Activated gamma-delta T cell (primary cell): ENCODE measurements at places on chromosomes 6 and 20.

- no peak for DNase-seq
Measured at GRCh38 chr6:154433477-154434241, 76.8 kb downstream of the CNKSR3 start.

GRCh38 chr6:22804620-22805261 lies 235.4 kb downstream of the HDGFL1 start:
- DNase-seq = no peak

DNA sequence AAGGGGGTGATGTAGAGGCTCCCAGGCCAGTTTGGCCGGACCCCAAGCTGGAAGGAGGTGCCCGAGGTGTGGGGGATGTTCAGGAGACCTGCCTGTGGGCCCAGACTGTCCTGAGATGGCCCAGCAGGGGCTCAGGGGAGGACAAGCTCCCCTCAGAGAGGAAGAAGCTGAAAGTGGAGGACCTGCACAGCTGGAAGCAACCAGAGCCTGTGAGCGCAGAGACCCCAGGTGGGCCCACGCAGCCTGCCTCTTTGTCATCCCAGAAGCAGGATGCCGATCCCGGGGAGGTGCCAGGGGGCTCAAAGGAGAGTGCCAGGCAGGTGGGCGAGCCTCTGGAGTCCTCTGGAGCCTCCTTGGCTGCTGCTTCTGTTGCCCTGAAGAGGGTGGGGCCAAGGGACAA lies 29.7 kb downstream of the ZNF831 start:
- no peak for DNase-seq

GRCh38 chr20:44691424-44692423 lies 23.4 kb upstream of the CCN5 start:
- no peak for DNase-seq

DNA sequence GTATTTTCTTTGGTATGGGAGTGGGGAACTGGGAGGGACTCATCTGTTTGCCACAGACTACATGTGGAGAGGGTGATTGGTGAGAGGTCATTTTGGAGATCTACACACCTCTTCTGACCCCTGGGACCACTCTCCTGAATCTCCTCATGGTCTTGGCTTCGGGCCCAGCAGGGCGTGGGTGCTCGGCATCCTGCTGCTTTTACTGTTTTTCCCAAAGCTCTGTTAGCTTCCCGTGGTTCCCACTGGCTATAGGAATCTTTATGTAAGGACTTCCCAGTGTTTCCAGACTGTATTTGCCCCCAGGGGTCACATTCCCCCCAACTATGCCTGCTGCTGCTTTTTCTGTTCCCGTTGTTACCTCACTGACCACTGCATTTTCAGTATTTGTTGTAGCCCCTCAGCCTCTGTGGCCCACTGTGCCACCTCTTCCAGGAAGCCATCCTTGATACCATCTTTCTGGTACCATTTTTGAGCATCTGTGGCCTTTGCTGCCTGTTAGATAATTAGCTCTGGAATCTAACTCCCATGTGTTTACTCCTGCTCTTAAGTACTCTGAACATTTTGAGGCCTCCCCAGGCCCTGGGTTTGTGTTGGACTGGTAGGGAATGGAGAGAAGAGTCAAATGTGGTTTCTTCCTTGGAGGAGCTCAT lies 14.9 kb downstream of the PLCG1 start:
- DNase-seq = no peak

DNA sequence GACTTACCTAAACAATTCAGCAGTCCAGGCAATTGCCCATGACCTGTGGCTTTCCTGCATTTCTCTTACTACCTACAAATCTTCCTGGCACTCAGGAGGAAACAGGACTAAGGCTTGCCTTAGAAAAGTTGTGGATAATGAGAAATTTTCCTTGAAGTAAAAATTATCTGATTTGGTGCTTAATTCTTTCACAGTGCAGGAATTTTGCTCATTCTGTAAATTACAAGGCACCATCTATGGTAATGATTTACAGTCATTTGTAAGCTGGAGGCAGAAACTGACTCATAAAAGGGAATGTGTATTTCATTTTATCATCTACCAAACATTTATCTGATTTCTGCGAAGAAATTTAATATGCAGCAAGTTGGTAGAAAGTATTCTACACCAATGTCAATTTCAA lies 211.5 kb upstream of the FKBP1C start:
- DNase-seq = no peak

DNA sequence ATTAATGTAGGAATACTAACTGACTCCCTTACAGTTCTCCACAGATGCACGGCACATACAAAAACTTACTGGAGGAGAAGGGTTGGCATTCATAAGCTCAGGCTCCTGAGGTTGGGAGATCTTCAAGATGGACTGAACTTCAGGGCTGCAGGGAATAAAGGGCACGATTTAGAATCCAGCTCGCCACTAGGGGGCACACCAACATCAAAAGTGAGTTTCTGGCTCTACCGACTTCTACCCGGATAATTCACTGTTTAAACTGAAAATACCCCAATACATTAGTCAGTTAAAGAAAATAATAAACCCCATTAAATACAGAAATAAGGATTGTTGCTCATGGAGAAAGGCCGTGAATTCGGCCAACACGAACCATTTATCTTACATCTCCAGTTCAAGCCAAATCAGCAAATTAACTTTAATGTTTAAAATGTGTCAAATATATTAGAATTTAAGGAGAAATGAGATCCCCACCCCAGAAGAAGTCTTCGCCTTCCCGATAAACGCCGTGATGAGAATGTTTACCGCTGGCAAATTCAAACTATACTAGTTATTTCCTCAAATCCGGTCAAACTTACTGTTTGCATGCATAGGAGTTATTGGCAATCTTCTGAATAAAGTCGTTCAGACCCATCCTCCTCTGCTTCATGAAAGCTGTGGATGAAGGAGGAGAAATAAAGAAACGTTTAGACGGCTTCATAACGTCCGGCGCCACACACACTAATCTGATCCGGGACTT lies 121.7 kb upstream of the SLC2A12 start:
- no peak for DNase-seq

GRCh38 chr6:474453-475185 lies 83.1 kb downstream of the IRF4 start:
- DNase-seq = peak; percentile 44
